ENCODE measurements at places on chromosomes 12 and 14. TPM values are rescaled to one million over a fixed set of nuclear protein-coding genes. Genes with fewer than 3 reads are reported as not detected.

Gene MDM1
- 15.5 TPM for total RNA-seq

Gene NR1H4
- total RNA-seq, result not detected

Gene DEPDC4
- total RNA-seq, result 1.7 TPM

Gene STYK1
- total RNA-seq, result 2.0 TPM

Gene RNASE7
- not detected for total RNA-seq

Gene GUCY2C
- total RNA-seq, result not detected

Gene HOXC4
- 0.19 TPM for total RNA-seq

Gene POC1B
- total RNA-seq, result 11.5 TPM

Gene SLCO1B1
- not detected for total RNA-seq

Gene FKBP4
- 69.6 TPM for total RNA-seq

Gene PMCH
- total RNA-seq, result not detected

Gene FAM90A1
- total RNA-seq, result 0.28 TPM

Gene RASSF8
- total RNA-seq, result 144 TPM

Gene BTG1
- total RNA-seq, result 11.6 TPM

Gene CHGA
- not detected for total RNA-seq

Gene IRAK3
- 3.5 TPM for total RNA-seq

Gene CFAP251
- total RNA-seq, result 3.8 TPM

Gene FAM161B
- total RNA-seq, result 5.4 TPM

Gene PRH2
- not detected for total RNA-seq

Gene CACNA1C
- total RNA-seq, result 5.9 TPM

Gene SMIM41
- total RNA-seq, result not detected

Measured in regular cardiac myocyte (primary cell).